ENCODE measurements at places on chromosomes 4 and X.

DNA sequence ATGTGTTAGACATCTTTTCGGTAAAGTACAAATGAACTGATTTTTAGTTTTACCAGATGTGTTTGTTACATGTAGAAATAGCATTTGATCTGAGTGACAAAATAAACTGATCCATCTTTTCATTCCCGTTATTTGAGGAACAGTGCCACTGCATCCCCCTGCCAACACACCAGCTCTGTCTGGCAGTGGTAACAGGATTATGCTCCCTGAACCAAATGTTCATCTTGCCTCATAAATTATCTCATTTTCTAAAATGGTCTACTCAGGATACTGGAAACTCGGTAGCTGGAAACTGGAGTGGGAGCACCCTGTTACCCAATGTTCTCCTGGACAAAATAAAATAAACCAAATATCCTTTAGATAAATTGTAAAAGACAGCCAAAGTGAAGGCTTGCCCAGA, 171.6 kb downstream of the FAT4 start:
- DNase-seq, result no peak

DNA sequence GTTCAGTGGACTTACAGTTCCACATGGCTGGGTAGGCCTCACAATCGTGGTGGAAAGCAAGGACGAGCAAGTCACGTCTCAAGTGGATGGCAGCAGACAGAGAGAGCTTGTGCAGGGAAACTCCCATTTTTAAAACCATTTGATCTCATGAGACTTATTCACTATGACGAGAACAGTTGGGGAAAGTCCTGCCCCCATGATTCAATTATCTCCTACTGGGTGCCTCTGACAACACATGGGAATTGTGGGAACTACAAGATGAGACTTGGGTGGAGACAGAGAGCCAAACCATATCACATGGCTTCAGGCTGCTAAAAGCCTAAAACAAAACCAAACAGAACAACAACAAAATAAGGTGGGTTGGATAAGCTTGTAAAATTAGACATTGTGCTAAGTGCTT, 194.4 kb upstream of the CPEB2 start:
- DNase-seq, result no peak

GRCh38 chr4:14790494-14790893, 211.8 kb upstream of the CPEB2 start:
- no peak for DNase-seq

DNA sequence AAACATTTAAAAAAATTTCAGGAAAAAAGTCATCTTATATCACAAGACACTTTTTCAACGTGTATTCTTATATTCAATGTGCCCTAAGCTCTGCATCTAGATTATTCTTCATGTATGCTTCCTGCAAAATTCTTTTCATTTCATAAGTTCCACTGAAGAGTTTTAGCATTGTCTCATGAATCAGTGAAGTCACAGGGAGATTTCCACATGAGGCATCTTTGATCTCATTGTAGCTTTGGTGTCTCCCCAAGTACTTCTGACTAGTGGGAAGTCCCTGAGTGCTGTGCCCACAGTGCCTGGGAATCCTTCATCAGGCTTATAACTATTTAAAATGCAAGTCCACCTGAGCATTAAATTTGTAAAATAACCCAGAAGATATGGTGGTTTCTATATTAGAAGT, 123.8 kb downstream of the MAD2L1 start:
- no peak for DNase-seq

- DNase-seq, result no peak
Measured at GRCh38 chrX:67781132-67781531, 237.3 kb downstream of the AR start.

- no peak for DNase-seq
Measured at GRCh38 chr4:19304028-19304427, 947.7 kb upstream of the SLIT2 start.

GRCh38 chr4:168759959-168760527, 250.0 kb downstream of the CBR4 start:
- no peak for DNase-seq

DNA sequence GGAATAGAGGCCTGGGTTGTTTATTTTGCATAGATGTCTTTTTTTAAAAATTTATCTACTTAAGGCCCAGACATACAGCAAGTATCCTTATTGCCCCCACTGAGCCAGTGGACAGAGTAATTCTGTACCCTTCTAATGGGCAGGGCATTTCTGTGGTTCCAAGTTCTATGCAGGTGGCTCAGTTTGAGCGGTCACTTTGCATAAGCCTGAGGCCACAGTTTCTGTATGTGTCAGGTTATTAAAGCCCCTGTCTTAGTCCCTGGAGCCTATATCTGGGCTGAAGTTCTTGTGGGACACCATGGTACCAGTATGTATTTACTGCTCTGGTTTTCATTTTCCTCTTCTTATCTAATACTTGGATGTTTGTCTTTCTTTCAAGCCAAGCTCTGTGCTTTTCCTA, 168.8 kb downstream of the MID1IP1 start:
- DNase-seq, result no peak

GRCh38 chr4:120055162-120055561, 11.5 kb downstream of the MAD2L1 start:
- no peak for DNase-seq

DNA sequence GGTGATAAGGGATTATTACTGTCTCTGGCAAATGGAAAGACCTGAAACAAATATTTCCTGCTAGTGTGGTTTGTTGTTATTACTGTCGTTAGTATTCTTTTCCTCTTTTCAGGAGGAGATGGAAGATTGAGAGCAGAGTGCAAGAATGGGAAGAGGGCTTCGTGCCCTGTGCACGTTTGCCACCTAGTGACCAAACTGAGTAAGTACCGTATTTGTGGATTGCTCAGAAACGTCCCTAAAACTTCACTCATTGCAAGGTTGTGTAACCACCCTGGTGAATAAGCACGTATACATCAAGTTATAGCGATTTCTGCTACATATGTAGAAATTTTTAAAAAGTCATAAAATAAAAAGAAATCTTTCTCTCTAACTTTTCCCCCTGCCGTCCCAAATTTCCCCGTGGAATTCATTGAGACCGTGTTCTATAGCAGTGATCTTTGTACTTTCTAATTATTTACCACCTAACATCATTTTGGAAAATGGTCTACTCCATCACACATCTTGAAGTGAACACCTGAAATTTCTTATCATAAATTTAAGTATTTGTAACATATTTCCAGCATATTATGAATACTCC, 24.3 kb downstream of the LINC00632 start:
- DNase-seq, result no peak

GRCh38 chr4:77028246-77028645, 47.5 kb downstream of the CCNI start:
- DNase-seq, result no peak

GRCh38 chrX:12548341-12548740, 242.9 kb upstream of the PRPS2 start:
- no peak for DNase-seq

DNA sequence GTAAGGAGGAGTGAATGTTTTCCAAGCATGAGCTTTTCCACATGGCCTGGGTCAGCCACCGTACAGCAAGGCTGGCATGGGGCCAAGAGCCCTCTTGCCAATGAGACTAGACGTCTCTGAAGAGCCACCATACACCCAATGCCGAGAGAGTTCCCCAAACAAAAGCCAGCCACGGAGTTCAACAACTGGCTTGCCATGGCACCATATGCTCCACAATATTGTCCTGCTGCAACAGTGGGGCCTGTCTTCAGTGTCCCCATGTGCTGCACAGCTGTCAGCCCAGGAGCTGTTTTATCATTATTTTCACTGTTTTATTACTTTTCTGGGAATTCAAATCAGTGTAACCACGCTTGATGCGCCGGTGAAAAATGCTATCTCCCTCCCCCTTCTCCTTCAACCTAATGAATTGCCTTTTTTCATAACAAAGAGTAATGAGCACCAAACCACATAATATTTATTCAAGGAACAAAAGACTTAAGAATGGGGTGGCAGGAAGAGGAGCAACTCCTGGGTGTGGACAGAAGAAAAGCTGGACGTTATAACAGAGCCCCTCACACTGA, 18.4 kb downstream of the MAML3 start:
- DNase-seq, result no peak

GRCh38 chr4:41458689-41459088, 79.3 kb upstream of the LIMCH1 start:
- no peak for DNase-seq

GRCh38 chrX:358651-359143, 28.0 kb downstream of the PPP2R3B start:
- no peak for DNase-seq

- DNase-seq, result peak; percentile 8
Measured at GRCh38 chr4:152591396-152591795, 55.5 kb upstream of the FBXW7 start.

DNA sequence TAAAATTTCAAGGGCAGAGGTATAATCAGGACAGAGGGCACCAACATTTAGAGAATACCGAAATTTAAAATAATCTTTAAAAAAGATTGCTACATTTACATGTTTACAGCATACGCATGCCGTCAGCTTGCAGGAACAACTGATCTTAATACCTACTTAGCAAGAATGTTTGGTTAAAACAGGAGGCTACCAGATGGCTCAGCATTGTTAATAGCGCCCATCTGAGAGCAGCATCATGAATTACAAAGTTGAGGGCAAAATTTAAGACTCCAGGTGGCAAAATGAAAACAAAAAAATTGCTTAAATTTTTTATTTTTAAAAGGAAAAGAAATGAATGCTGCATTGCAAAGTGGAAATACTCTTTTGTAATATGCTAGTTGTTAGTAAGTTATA, 241.3 kb downstream of the C4orf33 start:
- no peak for DNase-seq

GRCh38 chrX:66030505-66031317, 9.2 kb downstream of the VSIG4 start:
- DNase-seq, result no peak

DNA sequence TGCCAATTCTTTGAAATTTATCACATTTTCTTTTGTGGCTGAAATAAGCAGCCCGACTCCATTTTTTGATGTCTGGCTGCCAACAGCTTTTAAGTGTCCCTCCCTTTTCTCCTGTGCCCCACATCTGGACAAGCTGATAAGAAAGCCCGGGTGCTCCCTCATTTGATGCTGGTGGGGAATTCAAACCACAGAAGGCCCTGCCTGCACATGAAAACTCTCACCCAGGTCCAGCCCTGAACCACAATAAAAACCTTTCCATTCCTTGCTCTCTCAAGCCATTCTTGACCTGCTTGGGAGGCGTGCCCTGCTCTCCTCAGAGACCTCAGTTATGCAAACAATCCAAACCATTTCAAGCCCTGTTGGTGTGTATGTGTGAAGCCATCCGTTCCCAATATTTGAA, 93.9 kb downstream of the FAM53A start:
- DNase-seq, result no peak

DNA sequence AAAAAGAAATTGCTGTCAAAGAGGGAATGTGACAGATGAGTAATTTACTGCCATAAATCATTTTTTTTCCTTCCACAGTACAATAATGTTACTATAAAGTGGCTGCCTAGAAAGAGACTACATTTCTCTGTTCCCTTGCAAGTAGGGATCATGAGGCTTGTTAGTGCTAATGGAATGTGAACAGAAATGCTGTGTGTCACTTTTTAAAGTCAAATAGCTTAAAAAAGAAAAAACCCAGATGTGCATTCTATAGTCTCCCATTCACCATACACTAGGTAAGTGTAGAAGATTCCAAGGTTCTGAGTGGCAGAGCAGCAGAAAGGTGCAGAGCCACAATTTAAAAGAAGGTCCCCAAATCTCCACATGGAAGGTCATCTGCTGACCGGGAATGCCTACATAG, 328.4 kb downstream of the CAMK2D start:
- DNase-seq, result no peak

- no peak for DNase-seq
Measured at GRCh38 chrX:43643662-43644061, 12.4 kb upstream of the MAOA start.

GRCh38 chr4:138816875-138817274, 198.7 kb upstream of the NOCT start:
- DNase-seq, result no peak

- DNase-seq, result no peak
Measured at GRCh38 chrX:76420237-76420636, 7.3 kb upstream of the MAGEE1 start.

DNA sequence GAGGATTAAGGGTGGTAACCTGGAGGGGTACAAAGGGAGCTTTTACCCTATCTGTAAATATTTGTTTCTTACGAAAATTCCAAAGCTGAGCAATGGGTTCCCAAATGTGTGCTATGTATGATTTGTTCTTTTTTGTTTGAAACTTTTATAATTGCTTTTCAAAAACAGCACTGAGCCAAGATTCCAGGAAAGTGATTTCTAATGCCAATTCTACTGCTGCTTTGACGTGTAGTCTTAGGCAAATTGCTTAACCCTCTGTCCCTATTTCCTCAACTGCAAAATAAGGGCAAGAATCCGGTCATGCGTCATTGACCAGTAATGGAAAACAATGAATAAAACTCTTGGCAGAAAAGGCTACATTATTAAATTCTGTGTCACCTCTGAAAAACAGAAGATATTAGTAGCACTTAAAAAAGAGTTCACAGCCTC, 454.7 kb downstream of the IL15 start:
- DNase-seq, result no peak
